Activated T-helper 2 cell treated with anti-CD3 and anti-CD28 coated beads, Interferon-gamma antibody, Interleukin-2, Interleukin-4, amounts not matched to agents 10 μg/mL and 5 μg/mL and 100 μg/mL, durations not matched to agents 14 hours and 24 hours and 36 hours (primary cell): ENCODE measurements at places on chromosomes 16 and 17. TPM values are rescaled to one million over a fixed set of nuclear protein-coding genes. Genes with fewer than 3 reads are reported as not detected.

SEZ6L2 gene
- 0.11 and 0.55 TPM in 2 replicates for total RNA-seq

SRCIN1 gene
- total RNA-seq: 0.14 and 0.16 TPM in 2 replicates

PSMD12 gene
- total RNA-seq: 75.1 and 75.4 TPM in 2 replicates

RNPS1 gene
- total RNA-seq: 369 TPM in 2 replicates

KRTAP4-5 gene
- total RNA-seq: not detected in 2 replicates

- no peak for DNase-seq
Observed at GRCh38 chr17:49616601-49617131, 41.0 kb downstream of the NXPH3 start.

DNA sequence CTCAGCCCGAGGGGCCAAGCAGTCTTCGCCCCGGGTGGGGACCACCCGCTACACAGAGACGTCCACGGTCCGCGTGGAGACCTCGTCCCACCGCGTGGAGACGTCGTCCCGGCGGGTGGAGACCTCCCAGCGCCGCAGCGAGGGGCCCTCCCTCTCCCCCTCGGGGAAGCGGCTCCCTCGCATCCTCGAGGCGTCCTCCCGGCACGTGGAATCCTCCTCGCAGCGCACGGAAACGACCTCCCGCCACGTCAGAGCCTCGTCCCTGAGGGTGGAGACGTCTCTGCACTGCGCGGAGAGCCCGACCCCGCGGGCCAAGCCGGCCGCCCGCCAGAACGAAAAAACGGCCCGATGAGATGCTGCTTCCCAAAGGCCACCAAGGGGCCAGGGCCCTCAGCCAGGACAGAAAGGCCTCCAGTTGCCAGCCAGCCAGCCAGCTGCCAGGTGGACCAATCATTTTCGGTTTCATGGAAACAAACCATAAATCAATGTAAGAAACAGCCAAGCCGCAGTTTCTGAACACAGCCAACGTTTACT, 424 bp downstream of the C17orf100 start:
- DNase-seq: no peak

DNA sequence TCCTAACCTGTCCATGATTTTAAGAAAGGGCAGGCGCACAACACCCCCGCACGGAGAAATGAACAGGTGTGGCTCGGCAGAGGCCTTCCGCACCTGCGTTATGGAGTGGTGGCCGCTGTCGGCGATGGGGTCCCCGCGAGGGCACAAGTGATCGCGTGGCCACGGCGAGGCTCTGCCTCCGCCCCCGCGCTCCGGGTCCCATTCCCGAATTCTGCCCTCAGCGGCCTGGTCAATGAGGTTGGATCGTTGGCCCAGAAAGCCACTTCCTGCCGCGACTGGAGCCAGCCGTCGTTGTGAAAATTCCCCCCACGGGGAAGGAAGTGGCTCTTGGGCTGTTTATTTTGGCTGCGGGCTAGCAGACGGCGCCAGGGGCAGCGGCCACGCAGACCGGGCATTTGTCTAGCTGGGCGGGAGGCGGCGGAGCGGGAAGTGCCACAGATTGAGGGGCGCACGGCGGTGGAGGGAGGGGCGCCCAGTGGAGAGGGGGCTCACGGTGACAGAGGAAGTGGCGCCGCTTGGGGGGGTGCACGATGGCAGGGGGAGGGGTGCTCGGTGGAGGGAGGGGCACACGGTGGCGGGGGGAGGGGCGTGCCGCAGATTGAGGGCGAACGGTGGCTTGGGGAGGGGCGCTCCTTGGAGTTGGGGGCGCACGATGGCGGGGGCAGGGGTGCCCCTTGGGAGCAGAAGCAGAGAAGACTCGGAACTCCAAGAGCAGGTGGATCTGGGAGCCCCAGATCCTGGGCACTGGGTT, 25.0 kb downstream of the MRC2 start:
- peak; percentile 19 for DNase-seq

DNA sequence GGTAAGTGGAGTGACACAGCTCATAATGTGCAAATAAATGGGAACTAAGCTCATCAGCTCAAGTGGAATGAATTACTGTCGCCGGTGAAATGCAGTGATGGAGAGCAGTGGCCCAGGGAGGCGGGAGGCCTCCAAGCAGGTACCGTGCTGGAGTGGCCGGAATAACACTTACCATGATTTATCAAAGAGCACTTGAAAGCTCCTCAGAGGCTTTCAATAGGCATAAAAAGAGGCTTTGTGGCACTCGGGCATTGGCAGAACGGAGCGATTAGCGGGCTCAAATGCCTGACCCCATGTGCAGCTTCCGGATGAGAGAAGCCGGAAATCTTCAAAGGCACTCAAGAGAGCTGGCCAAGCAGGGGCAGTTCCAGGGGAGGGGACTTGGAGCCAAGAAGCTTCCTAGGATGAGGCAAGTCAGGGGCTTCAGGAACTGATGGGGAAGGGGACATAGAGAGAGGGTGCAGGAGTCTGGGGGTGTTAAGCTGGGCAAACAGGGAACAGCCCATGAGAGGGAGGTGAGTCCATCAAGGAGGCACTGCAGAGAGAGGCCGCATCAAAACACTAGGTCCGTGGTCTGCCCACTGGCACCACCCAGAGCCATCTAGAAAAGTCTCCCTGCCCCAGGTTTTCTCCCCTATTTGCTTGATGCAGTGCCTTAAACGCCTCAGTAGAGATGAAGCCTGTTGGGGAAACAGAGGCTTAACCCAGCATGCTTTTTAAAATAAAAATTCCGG, 144.0 kb upstream of the IRX6 start:
- no peak for DNase-seq

DNA sequence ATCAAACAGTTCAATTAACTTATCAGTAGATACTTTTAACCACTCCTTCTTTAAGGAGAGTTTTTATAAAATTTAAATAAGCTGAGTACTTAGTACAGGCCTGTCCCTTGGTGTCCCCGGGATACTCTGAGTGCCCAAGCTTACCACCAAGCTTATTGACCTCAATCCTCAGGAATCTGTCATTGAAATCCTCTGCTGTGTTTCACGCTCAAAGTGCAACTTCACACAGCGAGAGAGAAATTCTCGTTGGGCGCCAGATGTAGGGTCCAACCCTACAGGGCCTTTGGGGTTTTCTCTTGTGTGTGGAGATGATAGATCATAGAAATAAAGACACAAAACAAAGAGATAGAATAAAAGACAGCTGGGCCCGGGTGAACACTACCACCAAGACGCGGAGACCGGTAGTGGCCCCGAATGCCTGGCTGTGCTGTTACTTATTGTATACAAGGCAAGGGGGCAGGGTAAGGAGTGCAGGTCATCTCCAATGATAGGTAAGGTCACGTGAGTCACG, 65.3 kb upstream of the ARL4D start:
- DNase-seq: no peak

GRCh38 chr16:50844840-50845239, 103.0 kb downstream of the CYLD start:
- DNase-seq: no peak

DNA sequence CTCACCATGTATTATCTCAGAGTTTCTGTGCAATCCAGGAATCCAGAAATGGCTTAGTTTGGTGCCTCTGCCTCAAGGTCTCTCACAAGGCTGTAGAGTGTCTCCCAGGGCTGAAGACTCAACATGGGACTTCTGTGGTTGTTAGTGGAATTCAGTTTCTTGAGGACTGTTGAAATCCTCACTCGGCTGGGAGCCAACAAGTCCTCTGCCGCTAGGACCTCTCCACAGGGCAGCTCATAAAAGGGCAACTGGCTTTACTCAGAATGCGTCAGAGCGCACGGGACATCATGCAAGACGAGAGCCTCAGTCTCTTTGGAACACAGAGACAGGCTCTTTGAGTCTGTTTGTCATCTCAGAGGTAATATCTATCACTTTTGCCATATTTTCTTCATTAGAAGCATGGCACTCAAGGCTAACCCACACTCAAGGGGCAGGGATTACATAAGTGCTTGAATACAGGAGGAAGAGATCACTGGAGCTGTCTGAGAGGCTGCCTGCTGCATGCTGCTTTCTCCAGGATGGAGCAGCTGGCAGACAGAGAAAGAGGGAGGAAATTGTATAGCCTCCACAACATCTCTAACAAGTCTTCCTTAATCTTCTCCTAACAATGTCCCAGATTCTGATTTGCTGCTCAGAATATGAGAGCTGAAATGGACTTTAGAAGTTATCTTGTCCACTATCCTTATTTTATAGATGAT, 97.5 kb upstream of the ASIC2 start:
- DNase-seq: no peak

DNA sequence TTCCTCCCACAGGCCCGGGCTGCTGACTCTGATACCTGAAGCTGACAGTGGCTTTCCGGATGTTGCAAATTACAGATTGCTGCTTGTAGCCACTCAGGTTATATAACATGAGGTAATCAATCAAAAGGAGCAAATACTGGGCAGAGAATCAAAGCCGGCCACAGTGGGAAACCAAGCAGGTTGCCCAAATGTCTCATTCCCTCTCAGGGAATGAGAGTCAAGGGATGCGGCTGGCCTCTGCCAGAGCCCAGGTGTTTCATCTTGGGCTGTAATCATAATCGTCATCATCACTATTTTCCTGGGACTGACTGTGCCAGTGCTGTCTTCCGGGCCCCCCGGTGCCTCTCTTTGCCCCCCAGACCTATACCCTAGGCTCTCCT, 292.4 kb upstream of the FOXF1 start:
- no peak for DNase-seq

GRCh38 chr16:4360538-4361021, 9.5 kb upstream of the PAM16 start:
- DNase-seq: peak; percentile 20

GRCh38 chr16:50315346-50315997, 49.1 kb downstream of the ADCY7 start:
- DNase-seq: peak; percentile 7

DNA sequence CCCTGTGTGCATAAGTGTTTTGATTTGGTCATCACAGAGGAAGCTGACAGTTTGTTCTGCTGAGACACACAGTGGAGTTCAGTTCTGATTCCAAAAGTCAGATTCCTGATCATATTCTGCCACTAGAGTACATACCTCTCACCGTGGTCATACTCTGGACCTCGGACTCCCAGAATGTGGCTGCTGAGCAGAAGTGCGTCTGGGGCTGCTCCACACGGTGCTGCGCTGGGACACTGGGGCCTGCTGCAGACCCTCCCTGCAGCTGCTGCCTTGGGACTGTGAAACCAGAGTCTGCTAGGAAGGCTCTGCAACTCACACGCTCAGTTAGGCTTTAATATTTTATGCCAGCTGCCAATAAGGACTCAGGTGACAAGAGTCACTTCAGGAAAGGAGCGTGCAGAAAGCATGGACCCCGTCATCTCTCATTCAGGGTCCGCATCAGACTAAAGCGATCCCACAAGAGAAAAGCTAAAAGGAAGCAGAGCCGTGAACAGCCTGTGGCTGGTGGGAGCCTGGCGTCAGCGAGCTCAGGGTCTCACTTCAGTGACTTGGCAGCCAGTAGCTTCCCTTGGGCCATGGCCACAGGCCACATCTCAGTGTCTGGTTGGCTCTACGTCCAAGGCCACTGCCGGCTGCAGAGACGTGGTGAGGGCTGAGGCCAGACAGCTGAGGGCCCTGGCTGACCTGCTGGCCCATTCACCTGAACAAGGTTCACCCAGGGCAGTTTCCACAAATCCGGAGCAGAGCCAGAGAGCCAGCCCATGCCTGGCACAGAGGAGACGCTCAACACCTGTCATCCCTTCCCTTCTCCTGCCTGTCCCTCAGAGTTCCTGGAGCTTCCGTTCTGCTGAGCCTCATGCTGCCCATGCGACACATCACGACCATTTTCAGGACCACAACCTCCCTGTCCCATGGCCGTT, 24.7 kb upstream of the KIFC3 start:
- no peak for DNase-seq

GRCh38 chr16:89721546-89722391, 432 bp downstream of the ZNF276 start:
- peak; percentile 82 for DNase-seq

DNA sequence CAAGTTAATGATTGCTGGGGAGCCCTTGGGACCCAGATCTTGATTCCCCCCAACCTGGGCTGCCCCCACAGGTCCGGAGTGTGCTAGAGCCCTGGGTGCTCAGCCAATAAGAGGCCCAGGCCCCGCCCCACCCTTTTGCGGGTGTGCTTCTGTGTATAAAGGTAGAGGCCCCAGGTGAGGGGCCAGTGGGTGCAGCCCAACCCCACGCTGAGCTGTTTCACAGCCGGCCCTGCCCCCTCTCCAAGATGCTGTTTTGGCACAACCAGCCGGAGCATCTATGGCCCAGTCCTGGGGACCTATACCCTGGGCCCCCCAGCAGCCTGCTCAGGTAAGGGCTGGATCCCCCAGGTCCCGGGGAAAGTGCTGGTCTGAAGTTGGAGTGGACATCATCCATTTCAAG, 11.8 kb upstream of the STAC2 start:
- DNase-seq: no peak

- peak; percentile 38 for DNase-seq
Observed at GRCh38 chr17:7912927-7913524, 3.1 kb downstream of the RNF227 start.

DNA sequence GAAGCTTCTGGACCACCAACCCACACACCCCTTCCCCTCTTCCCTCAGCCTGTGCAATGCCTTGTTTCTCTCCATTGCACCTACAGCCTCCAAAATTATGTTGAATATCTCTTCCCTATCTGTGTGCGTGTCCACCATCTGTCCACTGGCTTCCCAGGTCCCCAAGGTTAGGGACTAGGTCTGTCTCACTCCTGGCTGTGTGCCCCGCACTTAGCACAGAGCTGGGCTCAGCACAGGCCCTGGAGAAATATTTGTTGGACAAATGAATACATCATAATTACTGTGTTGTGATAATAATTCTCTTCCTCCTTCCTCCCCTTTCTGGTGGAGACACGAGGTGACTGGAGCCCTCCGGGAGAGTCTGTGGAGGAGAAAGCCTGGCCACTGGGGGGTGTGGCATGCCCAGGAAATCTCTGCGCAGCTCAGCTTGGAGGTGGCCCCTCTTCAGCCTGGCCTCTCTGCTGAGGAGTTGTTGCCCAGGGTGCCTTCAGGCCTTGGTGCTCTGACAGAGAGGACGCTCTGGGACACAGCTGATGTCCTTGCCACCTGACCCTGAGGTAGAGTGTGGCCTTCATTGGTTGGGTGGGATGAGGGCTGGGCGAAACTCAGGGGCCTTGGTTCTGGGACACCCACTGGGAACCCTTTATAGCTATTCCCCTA, 3.3 kb upstream of the BRD7 start:
- DNase-seq: no peak

GRCh38 chr16:15689290-15689689, 39.2 kb downstream of the NDE1 start:
- DNase-seq: no peak

DNA sequence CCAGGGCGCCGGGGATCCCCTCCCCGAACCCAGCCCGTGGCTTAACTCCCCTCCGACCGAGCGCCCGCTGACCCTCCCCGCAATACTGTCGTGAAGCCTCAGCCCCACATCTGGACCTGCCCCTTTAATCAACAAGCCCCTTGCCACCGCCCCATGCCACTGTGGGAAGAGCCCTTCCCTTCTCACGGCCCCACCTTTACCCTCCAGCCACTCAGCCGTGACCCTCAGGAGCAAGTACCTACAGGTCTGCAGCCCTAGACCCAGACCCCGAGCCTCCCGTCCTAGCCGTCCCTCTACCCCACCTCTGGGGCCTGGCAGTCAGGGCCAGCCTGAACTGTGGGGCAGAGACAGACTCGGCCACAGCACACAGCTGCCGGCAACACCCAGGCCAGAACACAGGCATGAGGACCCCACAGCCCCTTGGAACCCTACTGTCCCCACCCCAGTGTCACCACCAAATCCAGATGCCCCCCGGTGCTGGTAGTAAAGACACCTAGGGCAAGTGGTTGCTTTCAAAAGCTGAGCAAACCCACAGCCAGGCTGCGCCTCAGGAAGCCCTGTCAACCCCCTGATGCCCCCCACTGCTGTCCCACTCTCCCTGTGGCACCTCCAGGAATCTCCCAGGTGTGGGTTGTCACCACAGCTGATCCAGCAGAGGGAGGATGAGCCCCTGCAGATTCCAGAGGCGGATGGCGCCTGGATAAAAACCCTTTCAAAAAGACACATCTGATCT, 1.4 kb downstream of the NXPH3 start:
- DNase-seq: no peak
